ENCODE measurements at places on chromosomes 12 and 14.

DNA sequence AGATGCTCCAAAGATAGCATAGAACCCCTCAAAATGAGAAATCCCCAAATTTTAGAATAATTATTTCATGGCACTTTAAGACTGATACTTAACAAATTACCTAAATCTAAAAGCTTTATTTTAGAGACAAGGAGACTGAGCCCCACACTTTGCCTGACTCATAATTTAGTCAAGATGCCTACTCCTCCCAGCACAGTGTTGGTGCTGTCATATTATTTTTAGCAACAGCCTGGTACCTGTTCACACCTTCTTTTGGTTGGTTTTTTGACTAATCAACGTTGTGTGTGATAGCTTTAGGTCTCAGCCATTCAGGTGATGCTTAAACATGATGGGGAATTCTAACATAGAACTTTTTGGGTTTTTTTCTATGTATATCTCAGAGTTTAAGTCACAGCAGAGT, 120.2 kb downstream of the SEC23A start:
- no peak for DNase-seq

GRCh38 chr12:124730455-124730932, 133.2 kb downstream of the SCARB1 start:
- no peak for DNase-seq

DNA sequence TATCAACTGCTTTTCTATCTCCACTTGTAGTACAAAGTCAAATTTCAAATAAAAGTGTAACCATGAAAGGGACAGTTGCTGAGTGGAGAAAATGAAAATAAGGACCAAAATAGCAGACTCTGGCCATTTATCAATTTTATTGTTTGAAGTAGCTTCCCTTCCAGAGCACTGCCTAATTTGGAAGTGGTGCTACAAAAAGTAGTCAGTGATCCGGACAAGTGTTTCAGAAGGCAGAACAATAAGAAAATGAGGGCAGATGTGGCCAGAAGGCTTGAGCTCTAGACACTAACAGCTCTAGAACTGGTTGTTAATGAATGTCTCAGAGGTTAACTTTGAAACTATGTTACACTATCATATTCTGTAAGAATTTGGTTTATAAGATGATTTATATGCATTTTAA, 48.9 kb downstream of the ABCC9 start:
- no peak for DNase-seq

DNA sequence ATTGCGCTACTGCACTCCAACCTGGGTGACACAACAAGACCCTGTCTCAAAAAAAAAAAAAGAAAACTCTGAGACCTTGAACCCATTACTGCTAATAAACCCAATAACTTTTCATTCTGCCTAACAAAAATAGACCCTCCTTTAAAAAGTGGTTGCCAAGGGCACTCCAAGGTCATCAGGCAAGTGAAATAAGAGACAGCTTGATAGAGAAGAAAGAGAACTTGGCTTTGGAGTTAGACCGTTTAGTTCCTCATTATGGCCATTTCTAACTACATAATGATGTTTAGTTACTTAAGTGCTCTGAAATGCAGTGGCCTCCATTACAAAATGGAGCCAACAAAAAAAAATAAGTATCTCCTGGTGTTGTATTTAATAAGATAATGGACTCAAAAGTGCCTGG, 55.9 kb downstream of the PHLDA1 start:
- no peak for DNase-seq

DNA sequence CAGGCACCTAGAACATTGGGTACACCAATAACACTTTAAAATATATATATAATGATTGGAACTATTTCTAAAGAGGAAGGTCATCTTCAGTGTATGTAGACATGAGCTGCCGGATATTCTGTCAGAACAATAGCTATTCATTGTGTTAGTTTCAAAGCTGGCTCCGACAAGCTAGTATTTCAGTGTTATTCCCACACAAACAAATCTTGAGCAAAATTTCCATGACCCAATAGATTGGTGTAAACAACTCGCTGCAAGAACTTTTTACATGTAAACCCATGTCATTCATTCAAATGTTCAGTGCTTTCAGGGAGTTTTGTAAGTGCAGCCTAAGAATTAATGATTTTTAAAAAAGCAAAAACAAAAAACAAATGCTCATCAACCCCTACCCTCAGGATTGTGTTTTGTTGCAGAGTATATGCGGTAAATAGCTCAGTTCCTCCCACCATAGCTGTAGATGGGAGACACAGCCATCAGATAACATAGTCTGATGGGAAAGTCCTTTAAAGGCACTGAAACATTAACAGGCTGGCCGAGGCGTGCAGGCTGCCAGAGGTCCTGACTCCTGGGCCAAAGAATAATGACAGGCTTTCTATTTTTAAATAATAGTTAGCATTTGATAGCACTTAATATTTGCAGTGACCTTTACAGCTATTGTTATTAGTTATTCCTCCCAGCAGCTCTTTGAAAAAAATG, 150.3 kb upstream of the ARHGAP5 start:
- DNase-seq = no peak

DNA sequence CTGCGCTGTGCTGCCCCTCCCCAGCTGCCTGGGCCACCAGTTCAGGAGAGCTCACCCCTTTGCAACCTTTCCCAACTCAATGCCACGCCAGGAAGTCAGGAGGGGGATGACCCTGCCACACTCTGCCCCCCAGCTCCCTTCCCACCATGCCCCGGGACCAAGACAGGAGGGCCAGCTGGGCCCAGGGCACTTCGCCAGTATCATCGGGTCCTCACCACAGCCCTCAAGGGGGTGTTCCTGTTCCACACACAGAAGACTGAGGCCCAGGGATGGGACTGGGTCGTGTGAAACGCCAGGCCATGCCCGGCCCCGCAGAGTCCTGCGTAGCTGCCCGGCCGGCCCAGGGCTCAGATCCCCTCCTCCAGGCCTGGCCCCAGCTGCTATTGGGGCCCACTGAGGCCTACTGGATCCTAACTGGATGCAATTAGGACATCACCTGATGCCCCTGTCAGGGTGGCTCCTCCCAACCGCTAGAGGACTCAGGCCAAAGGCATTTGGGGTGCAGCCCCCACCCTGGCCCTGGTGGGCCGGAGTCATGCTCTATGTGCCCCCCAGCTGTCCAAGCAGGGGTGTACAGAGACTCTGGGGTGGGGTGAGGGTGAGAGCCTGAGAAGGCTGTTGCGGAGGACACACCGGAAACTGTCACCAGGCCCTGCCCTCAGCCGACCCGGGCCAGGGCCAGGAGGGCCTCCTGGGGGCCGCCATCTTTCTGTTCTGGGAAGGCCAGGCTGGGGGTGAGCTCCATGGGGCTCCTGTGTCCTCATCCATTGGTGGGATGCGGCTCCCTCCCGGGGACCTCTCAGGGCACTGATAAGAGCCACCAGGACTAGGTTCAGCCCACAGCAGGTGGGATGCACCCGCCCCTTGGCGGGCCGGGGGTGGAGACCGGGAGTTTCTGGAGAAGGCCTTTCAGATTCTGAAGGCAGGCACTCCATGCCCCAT, 29.3 kb upstream of the ANKRD9 start:
- DNase-seq = no peak
